ENCODE measurements at places on chromosomes 3 and 15.

- no peak for DNase-seq
Measured at GRCh38 chr3:109225516-109225915, 89.0 kb downstream of the C3orf85 start.

GRCh38 chr3:178392511-178392926 is 143.7 kb upstream of the KCNMB2 start:
- DNase-seq, result no peak

DNA sequence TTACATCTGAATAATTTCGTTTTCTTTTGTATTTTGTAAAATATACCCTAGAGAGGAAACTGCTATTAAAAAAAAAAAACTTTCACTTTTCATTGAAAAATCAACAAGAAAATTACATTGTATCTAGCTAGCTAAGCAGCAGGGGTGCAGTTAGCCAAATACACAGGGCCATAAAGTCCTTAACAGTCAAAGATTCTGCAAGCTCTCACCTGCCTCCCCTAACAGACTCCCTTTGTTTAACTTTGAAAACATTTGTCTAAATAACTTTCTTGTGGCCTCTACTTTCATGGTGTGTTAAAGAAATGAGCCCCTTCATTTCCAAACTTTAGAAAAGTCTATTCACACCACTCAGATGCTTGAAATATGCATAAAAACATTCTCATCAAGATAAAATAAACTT is 23.3 kb downstream of the CBLB start:
- no peak for DNase-seq

DNA sequence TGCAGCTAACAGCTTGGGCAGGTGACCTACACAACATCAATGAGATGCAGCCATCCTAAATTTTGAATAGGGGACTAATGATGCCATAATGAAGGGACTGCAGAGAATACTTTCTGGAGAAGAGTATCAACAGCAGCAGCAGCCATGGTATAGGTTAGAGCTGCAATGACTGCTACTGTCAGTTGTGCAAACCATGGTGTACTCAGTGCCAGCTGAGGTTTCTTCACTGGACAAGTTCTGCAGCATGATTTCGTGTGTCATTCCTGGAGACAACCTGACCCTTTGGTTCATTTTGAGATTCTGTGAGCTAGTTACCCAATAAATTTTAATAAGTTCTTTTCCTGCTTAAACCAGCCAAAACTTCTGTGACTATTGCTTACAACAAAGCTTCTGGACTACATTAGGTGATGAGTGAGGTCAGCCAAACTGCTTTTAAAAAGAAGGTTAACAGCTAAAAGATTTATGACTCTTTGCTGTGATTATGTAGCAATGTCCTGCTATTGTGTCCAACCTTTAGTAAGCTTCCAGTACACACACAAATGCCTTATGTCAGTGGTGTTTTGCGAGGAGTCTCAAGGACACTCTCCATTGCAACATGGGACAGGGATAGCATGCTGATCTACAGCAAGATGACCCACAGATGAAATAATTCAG is 4.8 kb upstream of the DAZL start:
- DNase-seq, result no peak

GRCh38 chr3:40924559-40925141 is 274.7 kb upstream of the CTNNB1 start:
- DNase-seq, result no peak

DNA sequence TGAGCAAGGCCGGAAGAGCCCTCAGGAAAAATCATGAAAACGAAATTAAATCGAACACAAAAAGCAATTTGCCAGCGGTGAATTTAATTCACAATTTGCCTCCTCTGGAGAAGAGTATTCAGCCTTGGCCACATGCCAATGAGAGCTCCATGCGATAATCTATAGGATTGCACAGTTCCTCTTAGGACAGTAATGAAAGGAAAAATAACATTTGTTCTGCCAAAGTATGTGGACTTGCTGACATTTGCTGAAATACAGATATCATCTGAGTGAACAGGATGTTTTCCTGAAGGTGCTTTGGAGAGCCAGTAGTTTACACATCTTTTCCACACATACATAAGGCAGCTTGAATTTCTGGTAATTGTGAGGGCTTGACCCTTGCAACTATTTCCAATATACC is 188.6 kb upstream of the PDZRN3 start:
- DNase-seq, result no peak

DNA sequence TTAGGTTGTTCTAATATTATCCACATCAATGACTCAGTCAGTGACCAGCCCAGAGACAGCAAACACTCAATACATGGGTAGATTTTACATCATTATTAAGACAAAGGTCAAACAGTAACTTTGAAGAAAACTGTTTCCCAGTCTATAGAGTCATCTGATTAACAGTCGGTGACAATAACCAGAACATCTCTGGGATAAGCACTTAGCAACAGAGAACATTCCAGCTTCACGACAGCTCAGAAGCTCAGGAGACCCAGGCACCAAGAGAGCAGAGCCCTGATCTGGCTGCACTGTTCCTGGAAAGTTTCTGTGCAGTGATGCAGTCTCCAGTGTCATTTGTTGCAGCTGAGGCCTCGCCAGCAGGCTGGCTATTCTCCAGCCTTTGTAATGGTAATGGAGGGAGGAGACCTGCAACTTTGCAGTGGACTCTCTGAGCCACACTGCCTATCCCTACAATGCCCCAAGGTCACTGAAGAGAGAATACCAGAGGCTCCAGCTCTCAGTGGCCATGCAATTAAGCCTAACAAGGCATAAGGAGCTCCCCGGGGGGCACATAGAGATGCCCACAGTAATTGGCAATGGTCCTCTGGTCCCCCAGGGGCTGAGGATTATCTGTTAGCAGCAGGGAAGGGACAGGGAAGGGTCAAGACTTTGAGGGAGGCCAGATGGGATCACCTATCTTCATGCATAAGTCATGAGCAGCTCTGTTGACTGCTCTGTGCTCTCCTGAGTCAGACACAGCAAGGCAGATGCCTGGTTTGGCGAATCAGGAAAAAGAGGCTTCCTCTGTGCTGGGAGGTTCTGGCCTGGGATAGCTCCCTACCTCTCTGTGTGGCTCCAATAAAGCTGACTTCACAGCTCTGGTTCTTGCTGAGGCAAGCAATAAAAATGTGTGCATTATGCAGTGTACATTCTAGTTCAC is 163.6 kb downstream of the CTNNB1 start:
- no peak for DNase-seq

DNA sequence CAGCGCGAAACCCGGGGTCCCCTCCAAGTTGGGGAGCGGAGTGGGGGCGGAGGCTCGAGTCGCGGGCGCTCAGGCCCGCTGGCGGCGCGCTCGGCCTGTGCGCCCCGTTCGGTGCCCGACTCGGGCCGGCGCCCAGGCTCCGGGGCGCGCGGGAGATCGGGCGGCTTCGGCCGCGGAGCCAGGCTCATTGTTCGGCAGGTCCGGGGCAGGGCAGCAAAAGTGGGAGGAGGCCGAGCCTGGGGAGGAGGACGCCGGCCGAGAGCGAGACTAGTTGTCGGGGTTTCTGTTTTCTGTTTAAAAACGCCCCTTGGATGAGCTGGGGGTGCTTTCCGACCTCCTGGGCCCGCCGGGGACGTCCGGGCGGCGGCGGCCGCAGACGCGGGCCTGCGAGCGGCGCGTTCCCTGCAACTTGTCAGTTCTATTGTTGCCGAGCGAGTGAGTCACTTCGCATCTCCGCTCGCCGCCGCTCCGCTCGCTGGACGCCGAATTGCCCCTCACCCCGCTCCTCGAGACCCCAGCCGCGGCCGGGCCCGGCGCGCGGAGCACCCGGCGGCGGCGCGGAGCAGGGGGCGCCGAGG is 676 bp downstream of the TCF12 start:
- DNase-seq, result peak; percentile 84

DNA sequence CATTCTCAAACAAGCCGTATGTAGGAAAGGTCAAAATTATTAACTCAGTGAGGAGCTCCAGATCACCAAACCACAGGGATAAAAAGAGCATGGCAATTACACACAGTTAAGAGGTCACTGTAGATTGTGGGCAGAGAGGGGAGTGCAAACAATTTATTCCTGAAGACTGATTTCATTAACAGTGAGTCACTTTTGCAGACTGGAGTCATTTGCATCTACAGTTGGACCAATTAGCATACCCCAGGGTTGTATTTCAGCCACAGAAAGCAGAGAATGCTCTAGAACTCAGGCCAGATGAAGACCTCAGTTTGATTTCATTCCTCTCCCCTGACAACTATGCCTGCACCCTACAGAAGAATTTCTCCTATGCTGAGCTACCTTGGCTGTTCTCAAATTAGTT is 40.1 kb downstream of the SETMAR start:
- no peak for DNase-seq

DNA sequence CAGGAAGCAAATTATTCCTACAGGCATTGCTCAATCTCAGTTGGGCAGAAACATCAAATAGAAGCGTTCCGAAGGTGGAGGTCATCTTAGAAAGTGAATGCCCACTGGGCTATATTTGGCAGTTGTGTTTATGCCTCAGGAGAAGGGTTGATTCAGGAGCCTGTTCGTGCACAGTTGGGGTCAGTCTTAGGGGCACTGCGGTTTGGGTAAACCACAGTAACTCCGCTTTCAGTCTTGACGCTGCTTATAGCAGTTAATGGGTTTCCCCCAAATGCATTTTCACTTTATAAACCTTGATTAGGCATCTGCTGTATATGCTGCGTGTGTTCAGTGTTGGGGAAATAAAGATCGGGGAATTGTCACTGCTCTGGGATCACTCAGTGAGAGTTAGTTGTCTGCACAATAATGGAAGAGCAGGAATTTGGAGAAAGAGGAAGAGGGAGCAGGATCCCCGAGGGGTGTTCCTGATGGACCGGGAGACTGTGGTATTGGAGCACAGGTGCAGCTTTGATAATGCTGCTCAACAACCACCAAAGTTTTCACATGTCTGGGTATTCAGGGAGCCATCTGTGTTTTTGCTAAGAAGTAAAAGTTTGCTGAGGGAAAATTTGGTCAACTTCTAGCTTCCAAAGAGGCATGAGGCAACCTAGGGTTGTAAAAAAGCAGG is 124.3 kb upstream of the EIF1B start:
- DNase-seq, result no peak

DNA sequence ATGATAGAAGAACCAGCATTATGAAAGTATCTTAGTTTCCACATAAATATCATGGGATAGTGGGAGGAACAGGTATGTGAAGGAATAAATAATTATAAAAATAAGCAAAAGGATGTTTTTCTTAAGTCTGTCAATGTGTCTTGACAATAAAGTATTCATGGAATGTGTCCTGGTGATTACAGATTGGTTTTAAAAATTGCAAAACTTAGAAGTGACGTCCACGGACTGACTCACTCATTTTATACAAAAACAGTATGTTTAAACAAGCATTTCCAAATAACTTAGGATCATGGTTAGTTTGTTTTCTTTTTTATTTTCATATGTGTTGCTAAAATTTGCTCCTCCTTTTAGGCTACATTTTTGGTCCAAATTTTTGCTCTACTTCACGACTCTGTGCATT is 687.0 kb upstream of the NECTIN3 start:
- no peak for DNase-seq

DNA sequence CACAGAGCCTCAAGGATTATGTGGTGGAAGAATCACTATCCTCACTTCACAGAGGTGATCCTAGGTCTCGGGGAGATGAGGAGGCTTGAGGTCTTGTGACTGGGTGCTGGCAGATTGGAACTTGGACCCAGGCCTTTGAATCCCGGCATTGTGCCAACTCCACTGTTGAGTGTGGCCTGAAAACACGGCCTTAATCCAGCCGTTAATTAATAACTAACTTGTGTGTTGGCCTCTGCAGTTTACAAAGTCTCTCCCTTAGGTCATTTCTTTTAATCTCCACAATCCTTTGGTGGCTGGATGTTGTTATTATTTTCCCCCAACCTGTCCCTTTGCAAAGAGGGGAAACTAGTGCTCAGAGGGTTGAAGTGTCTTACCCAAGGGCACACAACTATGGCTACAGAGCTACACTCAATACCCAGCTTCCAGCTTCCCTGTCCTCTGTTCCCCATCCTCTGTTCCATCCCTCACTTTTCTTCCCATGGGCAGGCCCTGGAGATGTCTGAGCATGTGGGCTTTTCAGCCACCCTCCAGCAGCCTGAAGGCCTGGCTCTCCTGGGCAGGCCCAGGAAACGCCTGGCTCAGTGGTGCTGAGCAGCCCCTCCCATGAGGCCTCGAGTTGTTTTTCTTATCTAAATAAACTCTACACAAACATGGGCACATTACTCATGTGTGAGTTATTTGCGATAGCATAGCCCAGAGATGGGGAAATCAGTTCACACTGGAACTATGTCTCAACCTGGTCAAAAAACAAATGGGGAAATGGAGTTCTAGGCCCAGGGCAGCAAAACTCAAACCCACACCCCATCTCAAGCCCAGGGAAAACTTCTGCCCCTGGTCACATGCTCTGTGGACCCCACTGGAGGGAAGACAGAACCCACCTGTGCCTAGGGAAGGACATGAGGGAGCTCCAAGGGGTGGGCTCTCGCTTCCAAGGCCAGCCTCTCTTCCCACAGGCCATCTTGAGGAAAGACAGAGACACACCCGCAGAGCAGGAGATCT is 16.8 kb upstream of the SMAD3 start:
- no peak for DNase-seq

DNA sequence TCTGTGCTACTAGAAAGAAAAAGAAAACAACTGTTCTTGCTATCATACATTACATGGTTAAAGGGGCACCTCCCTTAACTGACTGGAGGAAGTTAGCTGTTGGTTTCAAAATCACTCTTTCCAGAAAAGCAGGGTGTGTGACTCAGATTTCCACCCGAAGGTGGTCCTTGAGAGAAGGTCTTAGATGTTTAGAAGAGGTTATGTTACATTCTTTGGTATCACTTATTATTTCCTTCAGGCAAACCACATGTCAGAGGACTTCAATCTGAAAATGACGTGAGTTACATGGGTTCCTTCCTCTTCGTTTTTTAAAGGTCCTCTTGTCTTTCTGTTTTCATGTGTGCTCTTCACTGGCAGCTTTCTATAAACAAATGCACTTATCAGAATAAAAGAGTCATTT is 307.9 kb upstream of the CBLB start:
- DNase-seq, result peak; percentile 80

- DNase-seq, result no peak
Measured at GRCh38 chr3:124923833-124924232, 10.7 kb downstream of the MUC13 start.

DNA sequence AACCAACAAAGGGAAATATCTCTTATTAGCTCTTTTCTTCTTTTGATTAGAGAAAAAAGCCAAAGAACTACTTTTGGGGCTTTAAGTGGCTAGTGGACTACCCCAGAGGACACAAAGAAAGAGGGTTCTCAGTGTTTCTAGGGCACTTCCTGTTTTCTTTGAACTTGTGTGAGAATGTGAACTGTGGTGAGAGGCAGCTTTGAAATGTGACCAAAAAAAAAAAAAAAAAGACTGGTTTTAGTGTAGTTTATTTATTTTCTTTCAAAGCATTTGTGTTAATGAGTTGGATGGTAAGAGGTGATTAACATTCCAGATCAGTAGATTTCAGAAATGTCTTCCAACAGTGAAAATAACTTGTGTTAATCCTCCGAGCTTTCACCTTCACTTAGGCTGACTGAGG is 32.4 kb downstream of the SELENOT start:
- DNase-seq, result no peak

Data from natural killer cell treated with Interleukin-12 subunit alpha and Interleukin-12 subunit beta and Interleukin-15 and Interleukin-18, amount 100 ng/mL, for 72 hours (primary cell).